ENCODE measurements at places on chromosomes 6 and 20.

DNA sequence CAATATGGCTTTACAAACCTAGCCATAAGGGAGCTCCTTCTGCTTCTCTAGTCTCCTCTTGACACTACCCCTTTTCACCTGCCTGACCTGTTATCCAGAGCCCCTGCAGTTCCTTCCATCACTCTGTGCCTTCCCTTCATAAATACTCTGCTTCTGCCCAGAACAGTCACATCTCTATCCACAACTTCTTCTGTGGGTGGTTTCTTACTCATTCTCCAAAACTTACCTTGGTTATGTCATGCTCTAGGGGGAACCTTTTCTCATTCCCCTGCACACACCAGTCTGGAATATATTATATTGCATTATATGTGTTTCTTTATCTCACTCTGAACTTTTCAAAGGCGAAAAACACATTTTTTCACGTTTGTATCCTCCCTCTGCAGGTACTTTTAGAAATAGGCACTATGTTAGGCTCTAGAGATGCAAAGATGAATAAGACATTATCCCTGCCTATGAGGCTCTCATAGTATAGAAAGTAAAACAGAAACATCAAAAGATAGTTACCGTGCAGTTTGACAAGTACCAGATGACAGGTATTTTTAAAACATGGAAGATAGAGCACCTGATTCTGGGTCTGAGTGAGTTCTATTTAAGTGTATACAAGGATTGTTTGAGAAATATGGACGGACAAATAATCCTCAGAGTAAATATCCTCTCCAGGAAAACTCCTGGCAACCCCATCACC, 51.5 kb downstream of the AIG1 start:
- no peak for DNase-seq

DNA sequence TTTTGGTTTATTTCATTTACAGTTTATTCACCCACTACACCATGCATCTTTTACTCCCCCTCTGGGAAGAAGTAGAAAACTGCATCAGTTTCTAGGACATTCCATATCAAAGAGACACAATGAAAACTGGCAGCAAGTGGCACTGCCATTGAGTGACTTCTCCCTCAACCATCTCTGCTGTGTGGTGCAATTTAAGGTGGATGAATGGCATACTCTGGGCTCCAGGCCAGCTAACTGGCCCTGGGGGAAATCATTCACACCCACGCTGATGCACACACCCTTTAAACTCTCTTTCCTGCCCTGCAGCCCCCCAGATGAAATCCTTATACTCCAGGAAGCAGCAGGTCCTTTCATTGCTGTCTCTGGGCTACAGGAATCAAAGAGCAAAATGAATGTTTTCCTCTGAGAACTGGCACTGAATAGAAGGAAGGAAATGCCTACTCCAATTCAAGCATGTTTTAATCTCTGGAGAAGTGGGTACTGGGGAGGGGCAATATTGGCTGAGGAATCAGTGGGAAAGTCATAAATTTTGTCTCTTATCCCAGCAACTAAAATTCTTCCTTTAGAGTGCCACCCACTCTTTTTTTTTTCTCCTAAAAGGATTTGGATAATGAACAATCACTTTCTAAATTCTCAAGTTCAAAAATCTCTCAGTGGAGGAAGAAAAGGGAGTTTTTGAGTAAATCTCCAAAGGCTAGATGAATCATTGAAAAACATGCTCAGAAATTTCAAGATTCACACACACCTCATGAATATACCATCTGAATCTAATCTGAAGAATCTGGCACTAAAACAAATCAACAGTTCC, 16.9 kb upstream of the RFPL4B start:
- no peak for DNase-seq

DNA sequence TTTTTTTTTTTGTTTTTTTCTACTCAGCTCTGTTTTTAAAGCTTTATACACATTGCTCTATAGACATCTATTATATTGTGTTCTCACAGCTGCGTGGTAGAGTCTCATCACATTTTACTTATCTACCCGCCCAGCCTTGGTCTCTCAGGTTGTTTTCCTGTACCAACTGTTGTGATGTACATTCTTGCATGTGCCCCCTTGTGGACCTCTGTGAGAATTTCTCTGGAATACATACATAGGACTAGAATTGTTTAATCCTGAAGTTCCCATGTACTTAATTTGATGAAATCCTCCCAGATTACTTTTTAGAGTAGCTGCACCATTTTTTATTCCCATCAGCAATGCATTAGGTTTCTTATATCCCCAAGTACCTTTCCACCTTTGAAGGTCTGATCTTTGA, 40.4 kb upstream of the TINAG start:
- DNase-seq = no peak

DNA sequence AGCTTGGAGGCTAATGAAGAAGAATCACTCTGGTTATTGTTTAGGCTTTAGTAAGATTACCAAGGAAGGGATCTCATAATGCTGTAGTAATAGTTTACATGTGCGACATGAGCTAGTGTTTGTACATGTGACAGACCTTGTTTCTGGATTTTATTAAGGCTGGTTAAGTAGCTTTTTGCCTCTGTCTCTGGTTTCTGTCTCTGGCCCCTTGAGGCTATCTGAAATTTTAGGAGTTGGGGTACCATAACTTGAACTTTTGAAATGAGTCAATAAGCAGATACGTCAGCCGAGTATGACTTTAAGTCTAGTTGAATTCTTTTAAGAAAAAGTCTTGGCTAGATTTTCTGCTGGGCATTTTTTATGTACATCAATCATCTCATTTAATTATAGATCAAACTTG, 9.5 kb downstream of the CBFA2T2 start:
- DNase-seq = no peak

- no peak for DNase-seq
These were observed 643.6 kb upstream of the PTCHD4 start for GRCh38 chr6:48754641-48755040.

DNA sequence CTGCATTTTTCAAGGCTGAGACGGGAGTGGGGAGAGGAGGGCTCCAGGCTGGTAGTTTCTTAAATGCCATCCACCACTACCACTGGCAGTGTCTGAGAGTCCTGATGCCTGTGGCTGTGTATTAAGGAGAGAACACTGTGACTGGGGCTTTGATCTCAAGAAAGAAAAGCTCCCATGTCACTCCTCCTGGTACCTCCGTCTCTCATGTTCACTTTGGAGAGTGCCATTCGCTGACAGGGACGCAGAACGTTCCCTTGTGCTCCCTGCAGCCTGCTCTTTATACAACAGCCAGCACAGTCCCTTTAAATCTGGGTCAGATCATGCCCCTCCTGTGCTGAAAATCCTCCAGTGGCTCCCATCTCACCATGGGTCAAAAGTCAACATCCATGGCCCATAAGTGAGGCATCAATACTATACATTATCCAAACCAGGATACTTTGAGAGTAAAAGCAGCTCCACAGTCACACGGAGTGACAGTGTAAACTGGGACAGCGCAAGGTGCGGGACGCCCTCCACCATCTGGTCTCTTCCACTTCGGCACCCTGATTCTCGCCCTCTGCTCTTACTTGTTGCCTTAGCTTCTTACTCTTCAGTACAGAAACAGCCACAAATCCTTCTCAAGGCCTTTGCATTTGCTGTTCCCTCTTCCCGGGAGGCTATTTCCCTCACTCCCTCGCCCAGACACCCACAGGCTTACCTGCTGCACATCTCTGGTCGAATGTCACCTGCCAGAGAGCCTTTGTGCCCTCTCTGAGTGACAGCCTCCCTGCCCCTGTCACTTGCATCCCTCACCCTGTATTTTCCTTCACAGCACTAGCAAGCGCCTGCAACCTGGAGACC, 20.0 kb downstream of the PDYN start:
- DNase-seq = no peak

- DNase-seq = no peak
These were observed 64.0 kb upstream of the ELOVL5 start for GRCh38 chr6:53412751-53413150.

DNA sequence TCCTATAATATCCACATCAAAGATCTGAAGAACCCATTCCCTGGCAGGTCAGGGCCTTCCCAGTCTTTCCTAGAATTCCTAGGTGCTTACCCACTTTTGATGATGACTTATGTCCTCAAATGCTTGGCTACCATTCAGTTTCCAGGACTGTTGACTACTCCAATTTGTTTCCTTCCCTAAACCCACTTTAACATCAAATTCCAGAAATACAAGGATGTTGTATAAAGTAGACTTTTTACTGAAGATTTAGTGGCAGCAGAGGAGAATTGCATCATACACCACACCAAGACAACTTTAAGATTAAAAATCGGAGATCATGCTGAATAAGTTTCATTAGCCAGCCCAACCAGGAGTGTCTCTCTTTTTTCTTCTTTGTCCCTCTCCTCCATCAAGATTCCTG, 203.3 kb upstream of the LAMP5 start:
- no peak for DNase-seq

GRCh38 chr6:144678844-144679243, 393.7 kb downstream of the UTRN start:
- no peak for DNase-seq

DNA sequence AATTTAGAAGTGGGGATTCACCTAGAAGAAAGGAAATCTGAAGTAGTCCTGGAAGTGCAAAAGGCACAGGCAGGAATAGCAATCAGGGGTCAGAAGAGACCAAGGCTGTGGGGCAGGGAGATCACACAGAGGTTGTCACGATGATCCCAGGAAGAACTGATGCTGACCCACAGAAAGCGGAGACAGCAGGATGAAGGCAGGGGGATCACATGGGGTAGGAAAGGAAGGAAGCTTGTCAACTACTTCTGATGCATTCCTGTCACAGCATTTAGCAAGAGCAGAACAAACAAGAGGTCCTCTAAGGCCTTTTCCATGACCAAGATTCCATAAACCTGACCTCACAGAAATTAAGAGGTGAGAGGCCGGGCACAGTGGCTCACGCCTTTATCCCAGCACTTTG, 79.1 kb downstream of the SLC23A2 start:
- DNase-seq = no peak

- DNase-seq = no peak
These were observed 174.7 kb downstream of the BMP7 start for GRCh38 chr20:57091748-57092111.

DNA sequence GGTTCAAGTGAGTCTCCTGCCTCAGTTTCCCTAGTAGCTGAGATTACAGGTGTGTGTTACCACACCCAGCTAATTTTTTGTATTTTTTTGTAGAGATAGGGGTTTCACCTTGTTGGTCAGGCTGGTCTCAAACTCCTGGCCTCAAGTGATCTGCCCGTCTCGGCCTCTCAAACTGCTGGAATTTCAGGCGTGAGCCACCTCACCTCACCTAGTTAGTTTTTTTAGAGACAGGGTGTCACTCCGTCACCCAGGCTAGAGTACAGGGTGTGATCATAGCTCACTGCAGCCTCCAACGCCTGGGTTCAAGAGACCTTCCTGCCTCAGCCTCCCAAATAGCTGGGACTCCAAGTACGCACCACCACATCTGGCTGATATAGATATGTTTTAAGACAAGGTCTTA, 22.9 kb downstream of the SYTL3 start:
- peak; percentile 15 for DNase-seq

Data from tibial artery (tissue), 4 donors.